Progenitor cell of endocrine pancreas (in vitro differentiated cells): ENCODE measurements at places on chromosomes 13 and 19. TPM values are rescaled to one million over a fixed set of nuclear protein-coding genes. Genes with fewer than 3 reads are reported as not detected.

DNA sequence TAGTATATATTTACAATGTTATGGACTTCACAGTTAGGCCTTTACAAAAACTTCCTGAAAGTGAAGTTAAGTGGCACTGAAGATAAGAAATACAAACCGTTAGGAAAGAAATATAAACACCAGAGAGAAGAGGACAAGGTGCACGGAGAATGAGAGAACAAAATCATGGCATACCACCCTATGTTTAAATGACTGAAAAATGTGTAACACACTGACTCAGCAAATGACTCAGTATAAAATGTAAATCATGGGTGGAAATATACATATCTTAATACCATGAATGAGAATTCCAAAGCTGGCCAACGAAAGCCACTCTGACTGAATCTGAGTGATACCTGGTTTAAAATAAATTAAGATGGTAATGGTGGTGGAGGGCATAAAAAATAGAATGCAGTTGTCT lies 260.8 kb downstream of the DNAJC15 start:
- DNase-seq, result no peak
- H3K4me3 ChIP-seq, result no peak overlapping the region
- no peaks in the 10 kb centered on the region for H3K36me3 ChIP-seq
- H3K27ac ChIP-seq, result no peak overlapping the region
- peaks cover 18% of the 10 kb centered on the region for H3K4me1 ChIP-seq
- no peaks in the 10 kb centered on the region for H3K27me3 ChIP-seq

Gene JSRP1
- 1.00 and 1.6 TPM in 2 replicates for total RNA-seq

Gene SERPINE3
- not detected in 2 replicates for total RNA-seq

DNA sequence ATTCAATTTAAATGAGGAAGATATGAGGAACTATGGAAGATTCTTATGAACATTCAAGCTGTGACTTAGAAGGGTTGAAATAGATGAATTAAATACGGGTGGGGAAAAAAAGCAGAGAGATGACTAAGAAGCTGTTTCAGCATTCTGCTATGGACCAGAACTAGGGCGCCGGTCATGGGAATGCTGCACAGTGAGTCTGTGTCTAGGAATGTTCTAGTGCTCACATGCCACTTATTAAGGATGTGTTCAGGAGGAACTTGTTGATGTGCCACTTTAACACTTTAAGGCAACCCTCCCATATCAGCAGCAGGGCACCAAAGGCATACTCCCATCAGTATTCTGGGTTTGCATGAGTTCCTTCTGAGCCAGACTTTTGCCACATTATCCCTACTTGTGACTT lies 152.1 kb downstream of the POSTN start:
- H3K27ac ChIP-seq, result no peak overlapping the region
- no peak overlapping the region for H3K4me3 ChIP-seq
- no peak for DNase-seq
- no peaks in the 10 kb centered on the region for H3K27me3 ChIP-seq
- no peaks in the 10 kb centered on the region for H3K36me3 ChIP-seq
- no peaks in the 10 kb centered on the region for H3K4me1 ChIP-seq
